ENCODE measurements at places on chromosomes 2 and 18.

DNA sequence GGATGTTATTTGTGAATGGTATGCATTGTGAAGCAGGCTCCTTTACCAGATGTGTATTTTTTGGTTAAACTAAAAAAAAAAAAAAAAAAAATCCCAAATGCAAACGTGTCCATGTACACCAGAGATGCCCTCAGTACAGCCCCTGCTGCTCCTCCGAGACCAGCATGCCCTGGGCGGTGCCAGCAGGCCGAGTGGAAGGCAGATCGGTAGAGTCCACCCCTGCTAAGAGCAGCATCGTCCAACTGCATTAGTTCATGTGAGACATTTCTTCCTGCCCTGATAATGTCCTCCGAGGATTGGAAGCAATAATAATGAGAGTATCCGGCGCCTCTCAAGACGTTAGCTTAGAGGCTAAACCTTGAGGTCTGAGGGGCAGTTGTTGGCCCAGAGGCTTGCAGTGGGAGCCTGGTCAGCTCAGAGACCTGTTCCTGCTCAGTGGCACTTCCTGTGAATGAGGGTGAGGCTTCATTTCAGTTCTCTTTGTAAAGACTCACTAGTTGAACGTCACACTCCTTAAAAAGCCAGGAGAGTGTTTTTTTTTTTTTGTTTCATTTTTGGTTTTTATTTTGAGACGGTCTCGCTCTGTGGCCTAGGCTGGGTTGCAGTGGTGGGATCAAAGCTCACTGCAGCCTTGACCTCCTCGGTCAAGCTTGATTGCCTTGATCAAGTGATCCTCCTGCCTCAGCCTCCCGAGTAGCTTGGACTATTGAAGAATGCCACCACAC lies 5.6 kb downstream of the SLC66A3 start:
- no peak for DNase-seq

DNA sequence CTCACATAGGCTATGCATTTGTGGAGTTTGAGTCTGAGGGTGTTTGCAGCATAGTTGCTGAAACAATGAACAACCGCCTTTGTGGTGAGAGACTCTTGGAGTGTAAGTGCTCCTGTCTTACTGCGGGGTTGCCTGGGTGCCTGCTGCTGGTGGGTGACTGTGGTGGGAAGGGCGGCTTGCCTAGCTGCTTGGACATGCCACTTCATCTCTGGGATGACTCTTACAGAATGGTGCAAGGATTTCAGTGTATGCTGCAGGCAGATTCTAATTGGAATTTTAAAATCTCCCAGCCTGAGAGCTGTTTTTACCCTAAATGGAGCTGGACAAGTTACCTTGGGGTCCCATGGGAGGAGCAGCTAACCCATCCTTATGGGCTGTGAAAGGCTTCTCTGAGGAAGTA lies 50.1 kb downstream of the CYP27C1 start:
- DNase-seq, result no peak

- no peak for DNase-seq
These were observed 1.3 kb downstream of the KCMF1 start for GRCh38 chr2:84972207-84972783.

DNA sequence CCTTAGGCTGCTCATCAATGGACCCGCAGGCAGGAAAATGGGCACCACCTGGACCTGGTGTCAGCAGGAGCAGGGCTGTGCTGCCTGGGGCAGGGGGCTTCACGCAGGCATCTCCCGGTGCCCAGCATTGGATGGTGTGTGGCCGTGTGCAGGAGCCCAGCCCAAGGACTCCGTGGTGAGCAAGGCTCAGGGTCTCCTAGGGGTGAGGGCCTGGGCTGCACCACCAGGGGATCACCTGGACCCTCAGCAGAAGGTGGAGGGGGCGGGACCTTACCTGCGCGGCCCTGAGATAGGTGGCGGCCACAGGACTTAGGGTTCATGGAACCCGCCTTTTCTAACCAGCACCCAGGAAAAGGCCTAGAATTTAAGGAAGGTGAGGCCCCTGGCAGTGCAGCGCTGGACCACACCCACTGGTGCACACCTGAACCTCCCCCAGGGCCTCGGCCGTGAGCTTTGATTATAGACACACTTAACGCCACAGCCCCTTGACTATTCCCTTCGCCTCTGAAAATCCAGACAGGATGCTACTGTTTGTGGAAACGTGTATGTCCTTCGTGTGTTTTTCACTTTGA lies 89.0 kb downstream of the TMEM18 start:
- no peak for DNase-seq

DNA sequence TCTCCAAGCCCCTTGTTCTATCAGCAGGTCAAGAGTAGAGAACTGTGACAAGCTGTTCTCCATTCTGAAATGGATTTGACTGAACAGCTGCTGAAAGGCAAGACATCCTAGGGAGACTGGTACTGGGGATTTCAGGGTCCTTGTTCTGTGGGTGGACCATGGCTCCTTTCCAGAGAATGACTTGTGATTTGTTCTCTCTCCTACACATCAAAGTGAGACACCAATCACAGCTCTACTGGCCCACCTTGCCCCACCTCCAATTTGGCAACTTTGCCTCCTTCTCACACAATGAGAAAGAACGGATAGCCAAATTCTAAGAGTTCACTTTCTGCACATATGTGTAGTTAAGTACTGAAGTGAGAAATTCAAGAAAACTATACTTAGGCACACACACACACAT lies 67.4 kb downstream of the BCL11A start:
- DNase-seq, result no peak

DNA sequence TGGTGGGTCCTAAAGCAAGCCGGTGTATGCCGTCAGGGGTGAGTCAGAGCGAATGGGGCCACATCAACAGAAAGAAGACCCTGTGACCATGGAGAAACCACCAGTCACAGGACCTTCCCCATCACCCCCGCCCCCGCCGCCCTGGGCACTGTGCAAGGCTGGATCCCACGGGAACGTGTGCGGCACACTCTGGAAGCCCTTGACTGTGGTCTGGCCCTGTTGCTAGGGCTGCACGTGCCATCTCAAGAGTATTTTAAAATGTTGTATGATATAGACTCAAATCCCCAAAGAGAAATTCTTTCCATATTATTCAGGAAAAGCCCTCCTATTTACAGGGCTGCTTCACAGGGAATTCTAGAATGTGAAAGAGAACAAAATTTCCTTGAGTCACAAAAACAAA lies 174.8 kb downstream of the BCL2 start:
- DNase-seq, result no peak

GRCh38 chr2:60989259-60989658 lies 28.3 kb upstream of the PEX13 start:
- DNase-seq, result no peak

DNA sequence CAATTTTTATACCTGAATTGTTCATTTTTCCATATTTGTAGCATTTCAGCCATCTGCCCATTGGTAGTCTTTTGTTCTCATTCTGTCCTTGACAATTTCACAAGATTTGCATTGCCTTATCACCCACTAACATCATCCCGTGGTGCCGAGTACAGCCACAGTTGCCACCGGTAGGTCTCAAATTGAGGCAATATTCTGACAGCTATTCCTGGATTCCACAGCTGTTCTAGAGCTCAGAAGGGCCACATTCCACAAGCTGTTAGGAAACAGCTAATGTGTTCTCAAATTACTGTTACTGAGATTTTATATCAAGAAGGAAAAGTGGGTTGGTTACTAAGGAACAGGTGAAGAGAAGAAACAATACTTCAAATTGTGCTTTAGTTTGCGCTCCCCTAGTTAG lies 178.8 kb downstream of the RPRM start:
- no peak for DNase-seq

DNA sequence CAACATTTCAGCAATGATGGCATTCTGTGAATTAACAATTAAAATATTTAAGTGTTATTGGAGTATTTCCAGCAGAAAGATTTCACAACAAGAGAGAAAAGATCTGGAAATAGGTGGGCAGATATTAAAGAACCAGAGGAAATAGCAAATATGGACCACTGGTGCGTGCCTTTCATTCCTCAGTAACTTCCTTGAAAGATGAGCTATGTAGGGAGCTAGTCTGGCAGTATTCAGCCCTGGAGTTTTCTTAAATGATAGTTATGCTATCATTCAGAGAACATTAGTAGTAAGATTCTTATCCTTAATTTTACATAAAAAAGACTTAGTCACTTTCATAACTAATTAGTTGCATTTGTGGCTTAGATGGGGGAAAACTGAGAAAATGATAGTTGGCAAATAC lies 41.5 kb downstream of the TANC1 start:
- no peak for DNase-seq

DNA sequence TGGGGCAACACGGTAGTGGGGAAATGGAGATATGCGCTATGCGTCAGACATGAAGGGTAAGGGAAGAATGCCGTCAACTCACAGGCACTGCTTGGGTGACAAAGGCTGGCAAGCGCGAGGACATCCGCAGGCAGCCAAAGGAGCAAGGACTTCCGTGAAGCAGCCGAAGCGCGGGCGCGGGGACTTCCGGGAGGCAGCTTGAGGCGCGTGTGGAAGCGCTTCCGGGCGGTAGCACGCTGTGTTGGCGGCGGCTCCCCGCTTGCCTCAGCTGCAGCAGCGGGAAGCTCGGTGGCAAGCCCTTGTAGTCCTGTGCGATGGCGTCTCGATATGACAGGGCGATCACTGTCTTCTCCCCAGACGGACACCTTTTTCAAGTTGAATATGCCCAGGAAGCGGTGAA lies at the start of gene PSMA8:
Gene PSMA8, plus strand, starts transcription at position 218 of the 400 bp plus-strand sequence. Its CDS starts 97 bp downstream, at position 315.
- DNase-seq, result peak; percentile 34

GRCh38 chr2:127673291-127674069 lies 1.9 kb downstream of the LIMS2 start:
- DNase-seq, result no peak

DNA sequence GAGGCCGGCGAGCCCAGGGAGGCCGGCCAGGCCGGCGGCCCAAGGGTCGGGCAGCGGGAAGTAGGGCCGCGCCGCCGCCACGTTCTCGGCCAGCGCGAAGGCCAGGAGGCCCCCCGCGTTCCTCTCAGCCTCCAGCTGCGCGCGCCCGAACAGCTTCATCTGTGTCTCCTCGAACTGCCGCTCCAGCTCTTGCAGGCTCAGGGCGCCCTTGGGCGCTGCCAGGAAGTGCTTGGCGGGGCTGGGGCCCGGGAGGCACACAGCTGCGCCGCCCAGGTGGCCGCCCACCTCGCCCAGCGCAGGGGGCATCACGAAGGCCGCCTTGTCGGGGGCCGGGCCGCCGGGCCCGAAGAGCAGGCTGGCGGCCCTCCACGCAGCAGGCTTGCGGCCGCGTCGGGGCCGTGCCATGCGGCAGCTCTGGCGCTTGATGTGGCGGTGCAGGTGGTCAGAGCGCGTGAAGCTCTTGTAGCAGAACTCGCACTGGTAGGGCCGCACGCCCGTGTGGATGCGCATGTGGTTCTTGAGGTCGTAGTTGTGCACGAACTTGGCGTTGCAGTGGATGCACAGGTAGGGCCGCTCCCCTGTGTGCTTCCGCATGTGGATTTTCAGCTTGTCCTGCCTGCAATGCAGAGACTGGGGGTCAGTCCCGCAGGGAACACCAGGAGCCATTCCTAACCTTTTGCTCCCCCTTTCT lies 99.0 kb upstream of the SMAD2 start:
- no peak for DNase-seq

DNA sequence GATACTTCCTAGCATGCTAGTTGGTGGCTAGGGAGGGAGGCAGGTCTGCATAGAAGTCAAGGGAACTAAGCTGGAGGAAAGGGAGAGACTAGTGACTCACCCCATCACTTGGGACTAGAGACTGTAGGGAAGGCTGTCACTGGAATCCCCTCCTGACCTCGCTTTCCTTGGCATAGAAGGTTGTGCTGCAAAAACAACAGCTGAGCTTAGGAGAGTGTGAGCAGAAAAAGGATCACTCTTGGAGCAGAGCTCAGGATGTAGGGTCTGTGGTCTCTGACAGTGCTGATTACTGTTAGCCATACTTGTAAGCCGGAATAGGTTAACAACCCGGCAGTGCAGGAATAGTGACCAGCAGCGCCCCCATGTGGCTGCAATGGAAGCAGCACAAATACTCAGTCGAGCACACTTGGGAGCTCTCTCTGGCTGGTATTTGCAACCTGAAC lies 66.9 kb upstream of the SMAD2 start:
- no peak for DNase-seq

DNA sequence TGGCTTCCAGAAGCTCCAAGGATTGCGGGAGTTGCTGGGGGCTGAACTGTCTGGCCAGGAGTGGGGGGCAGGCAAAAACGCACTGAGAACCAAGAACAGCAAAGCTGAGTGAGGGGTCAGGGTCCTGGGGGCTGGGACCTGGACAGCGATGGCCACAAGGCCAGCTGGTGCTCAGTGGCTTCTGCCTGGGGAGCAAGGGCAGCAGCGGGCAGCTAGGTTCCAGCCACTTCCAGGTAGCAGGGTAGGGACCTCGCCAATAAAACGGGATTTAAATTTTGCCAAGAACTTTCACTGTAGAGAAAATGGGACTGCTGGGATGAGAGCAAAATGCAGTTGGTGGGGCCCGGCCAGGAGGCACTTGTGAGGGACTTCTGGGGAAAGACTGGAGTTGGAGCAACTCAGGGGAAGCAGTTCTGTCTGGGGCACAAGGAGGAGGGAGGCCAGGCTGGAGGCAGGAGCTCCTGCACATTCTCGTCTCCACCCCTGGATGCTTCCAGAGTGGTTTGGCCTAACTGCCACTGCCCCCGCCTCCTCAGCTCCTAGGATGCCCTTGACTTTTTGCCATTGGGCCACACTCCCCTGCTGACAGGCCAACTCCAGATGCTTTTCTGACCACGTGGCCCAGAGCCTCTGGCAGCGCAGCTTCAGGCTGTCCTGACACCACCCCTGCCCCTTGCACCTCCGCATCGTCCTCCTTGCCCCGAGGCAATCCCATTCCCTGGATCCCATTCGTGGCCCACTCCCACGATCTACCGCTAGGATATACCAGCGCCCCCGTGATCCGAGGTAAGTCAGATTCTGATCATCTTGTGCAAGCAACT lies 5.5 kb upstream of the CCDC74A start:
- DNase-seq, result no peak

DNA sequence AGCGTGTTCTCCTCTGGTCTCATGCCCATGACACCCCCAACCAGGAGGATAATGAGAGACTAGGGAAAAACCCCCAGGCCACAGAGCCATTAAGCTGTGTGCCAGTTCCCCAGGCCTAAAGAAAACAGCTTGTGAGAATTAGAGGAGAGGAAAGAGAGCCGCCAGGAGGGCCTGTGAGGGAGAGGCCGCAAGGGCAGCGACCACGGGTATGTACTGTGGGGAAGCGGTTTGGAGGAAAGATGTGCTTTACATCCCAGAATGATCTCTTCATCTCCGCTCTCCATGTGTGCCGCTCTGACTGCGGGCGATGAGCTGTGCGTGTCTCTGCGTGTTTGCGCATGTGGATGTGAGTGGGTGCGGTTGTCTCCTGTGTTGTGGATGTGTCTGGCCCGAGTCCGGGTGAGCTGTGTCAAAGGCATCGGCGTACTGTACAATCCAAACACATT lies 82.9 kb downstream of the DYSF start:
- no peak for DNase-seq

GRCh38 chr2:20225294-20226151 lies 593 bp upstream of the SDC1 start:
- no peak for DNase-seq

All from activated gamma-delta T cell (primary cell).